ENCODE measurements at places on chromosomes 12 and 14.

- no peaks in the 10 kb centered on the region for H3K36me3 ChIP-seq
- no peak overlapping the region for H3K27ac ChIP-seq
- H3K4me1 ChIP-seq, result no peaks in the 10 kb centered on the region
Measured at GRCh38 chr12:127556231-127556886, 710.6 kb upstream of the TMEM132C start.

GRCh38 chr14:61077951-61078720, 97.1 kb downstream of the SLC38A6 start:
- no peak overlapping the region for H3K4me3 ChIP-seq
- peak; percentile 76 for DNase-seq
- peaks cover 91% of the 10 kb centered on the region for H3K4me1 ChIP-seq
- H3K36me3 ChIP-seq, result peaks cover 15% of the 10 kb centered on the region
- H3K27ac ChIP-seq, result peak overlapping the region; percentile 97

DNA sequence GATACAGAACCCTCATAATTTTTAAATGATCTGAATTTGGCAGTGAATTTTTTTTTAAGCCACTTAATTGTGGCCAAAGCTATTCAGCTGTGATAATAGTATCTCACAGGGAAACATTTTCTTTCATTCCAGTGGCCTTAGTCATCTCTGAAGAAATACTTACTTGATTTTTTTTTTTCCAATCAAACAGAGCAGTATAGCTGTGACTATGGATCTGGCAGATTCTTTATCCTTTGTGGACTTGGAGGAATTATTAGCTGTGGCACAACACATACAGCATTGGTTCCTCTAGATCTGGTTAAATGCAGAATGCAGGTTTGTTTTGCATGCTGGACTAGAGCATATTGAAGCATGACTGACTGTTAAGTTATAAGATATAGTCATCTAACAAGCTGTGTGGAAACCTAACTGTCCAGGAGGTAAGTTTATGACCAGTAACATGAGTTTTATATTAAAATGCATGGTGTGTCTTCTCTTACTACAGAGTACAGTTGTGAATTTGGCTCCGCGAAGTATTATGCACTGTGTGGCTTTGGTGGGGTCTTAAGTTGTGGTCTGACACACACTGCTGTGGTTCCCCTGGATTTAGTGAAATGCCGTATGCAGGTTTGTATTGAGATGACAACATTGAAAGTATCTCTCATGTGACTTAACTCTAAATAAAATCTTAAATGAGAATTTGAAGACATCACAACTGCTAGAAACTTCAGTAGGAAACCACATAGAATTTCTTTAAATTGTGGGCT, 1.9 kb downstream of the SLC25A3 start:
- peaks cover 20% of the 10 kb centered on the region for H3K4me1 ChIP-seq
- H3K27ac ChIP-seq, result peak overlapping the region; percentile 86

DNA sequence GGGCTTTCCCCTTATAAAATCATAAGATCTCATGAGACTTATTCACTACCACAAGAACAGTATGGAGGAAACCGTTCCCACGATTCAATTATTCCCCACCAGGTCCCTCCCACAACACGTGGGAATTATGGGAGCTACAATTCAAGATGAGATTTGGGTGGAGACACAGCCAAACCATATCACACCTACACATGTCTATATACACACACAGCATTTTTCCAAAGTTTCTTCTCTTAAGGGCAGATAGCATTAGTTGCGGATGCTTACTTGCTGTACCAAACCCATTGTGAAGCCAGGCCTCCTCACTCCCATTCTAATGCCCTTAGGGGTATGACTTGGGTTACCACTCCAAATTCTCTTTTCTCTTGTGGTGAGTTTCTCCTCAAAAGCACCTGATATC, 104.1 kb upstream of the RAP1B start:
- H3K27ac ChIP-seq, result no peak overlapping the region
- H3K4me1 ChIP-seq, result no peaks in the 10 kb centered on the region
- DNase-seq, result no peak
- no peaks in the 10 kb centered on the region for H3K36me3 ChIP-seq
- H3K27me3 ChIP-seq, result no peaks in the 10 kb centered on the region
- no peak overlapping the region for H3K4me3 ChIP-seq

All from Karpas-422 (cell line).